ENCODE measurements at places on chromosomes 3 and 15.

- no peak for DNase-seq
Measured at GRCh38 chr3:88509582-88509981, 359.8 kb downstream of the C3orf38 start.

DNA sequence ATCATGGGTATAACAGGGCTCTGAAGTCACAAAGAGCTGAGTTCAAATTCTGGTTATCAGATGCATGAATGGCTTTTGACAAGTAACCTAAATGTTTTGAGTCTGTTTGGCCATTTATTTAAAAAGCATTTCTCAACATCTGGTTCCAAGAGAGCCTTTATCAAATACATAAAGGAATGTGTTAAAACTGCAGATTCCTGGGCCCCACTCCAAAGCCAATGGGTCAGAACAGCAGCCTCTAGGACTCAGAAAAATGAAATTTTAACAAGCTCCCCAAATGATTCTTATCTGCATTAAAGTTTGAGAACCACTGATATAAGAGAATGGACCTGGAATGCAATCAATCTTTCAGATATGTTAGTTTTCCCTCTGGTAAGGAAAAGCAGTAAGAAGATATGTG lies 3.4 kb downstream of the B4GALT4 start:
- no peak for DNase-seq

GRCh38 chr3:187550446-187550845 lies 119.7 kb downstream of the SST start:
- no peak for DNase-seq

GRCh38 chr3:135034891-135035440 lies 239.9 kb downstream of the EPHB1 start:
- no peak for DNase-seq

GRCh38 chr3:5929027-5929426 lies 741.5 kb downstream of the EDEM1 start:
- DNase-seq: no peak

GRCh38 chr15:101037090-101037830 lies 118.1 kb downstream of the LRRK1 start:
- no peak for DNase-seq

GRCh38 chr3:72418244-72418643 lies 430.0 kb downstream of the SHQ1 start:
- no peak for DNase-seq

Measured in SIG-M5 (cell line).